ENCODE measurements at places on chromosomes 1 and 21.

DNA sequence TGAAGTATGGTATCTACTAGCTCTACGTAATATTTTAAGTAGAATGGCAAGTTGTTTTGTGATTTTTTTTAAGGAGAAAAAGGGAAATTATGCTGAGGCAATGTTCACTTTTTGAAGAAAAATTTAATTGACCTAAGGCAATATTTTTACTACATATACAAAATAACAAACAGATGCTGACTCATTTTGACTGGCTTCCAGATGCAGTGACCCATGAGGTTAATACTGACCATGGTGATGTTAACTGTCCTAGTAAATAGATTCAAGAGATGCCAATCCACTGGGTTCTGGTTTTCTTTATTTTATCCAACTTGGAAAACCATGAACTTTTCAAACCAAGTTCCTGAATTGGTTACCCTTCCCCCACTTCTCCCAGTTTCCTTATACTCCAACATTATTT lies 154.9 kb downstream of the CRB1 start:
- DNase-seq = no peak

GRCh38 chr1:207069858-207070506 lies 16.9 kb downstream of the PFKFB2 start:
- no peak for DNase-seq

DNA sequence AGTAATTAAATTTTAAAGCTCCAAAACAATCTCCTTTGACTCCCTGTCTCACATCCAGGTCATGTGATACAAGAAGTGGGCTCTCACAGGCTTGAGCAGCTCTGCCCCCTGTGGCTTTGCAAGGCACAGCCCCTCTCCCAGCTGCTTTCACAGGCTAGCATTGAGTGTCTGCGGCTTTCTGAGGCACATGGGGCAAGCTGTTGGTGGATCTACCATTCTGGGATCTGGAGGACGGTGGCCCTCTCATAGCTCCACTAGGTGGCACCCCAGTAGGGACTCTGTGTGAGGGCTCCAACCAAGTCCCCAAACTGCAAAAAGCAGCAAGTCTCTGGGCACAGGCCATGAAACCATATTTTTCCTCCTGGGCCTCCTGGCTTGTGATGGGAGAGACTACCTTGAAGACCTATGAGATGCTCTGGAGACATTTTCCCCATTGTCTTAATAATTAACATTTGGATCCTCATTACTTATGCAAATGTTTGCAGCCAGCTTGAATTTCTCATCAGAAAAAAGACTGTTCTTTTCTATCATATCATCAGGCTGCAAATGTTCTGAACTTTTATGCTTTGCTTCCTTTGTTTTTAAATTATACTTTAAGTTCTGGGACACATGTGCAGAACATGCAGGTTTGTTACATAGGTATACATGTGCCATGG lies 554.1 kb upstream of the OLFM3 start:
- no peak for DNase-seq

DNA sequence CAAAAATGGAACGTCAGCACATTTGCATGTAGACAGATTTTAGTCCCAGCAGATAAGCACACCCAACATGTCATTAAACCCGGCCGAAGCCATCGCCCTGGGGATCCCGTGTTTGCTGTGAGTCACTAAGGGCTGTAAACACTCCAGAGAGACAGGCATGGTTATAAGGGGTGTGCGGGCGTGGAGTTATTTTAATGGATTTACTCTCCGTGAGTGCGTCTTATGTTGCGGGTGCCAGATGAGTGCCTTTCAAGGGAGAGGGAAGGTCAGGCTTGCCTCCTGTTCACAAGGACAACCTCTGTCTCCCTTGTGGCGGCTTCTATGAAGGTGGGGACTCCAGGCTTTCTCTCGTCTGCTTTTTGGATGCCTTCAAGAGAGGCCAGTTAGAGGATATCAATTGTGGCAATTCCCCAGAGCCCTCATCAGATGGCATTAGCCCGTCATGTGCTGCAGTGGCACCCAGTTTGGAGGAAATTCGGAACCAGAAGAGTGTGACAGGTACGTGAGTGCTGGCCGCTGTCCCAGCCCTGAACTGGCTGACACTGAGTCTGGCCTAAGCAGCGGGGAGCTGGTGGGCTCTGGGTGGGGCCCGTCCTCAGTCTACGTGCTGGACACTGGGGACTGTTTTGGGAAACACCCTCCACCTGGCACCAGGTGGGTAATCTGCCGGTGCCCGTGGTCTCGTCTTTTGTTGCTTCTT lies 223.8 kb upstream of the TMEM51 start:
- no peak for DNase-seq

DNA sequence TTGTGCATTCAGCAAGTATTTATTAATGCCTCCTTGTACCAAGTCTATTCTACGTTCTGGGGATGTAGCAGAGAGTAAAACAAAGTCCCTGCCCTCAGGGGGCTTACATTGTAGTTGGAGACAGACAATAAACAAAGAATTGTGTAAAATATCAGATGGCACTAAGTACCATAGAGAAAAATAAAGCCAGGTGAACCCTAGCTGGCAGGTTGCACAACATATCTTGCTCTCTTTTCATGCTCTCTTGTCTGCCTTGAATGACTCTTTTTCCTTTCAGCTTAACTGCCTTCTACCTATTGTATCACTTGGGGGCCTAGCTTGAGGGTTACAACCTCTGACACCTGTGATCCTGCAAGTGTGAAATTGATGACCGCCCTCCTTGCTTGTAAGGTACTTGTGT lies 20.7 kb upstream of the FASLG start:
- no peak for DNase-seq

GRCh38 chr1:87084244-87084836 lies 169.9 kb downstream of the HS2ST1 start:
- no peak for DNase-seq

DNA sequence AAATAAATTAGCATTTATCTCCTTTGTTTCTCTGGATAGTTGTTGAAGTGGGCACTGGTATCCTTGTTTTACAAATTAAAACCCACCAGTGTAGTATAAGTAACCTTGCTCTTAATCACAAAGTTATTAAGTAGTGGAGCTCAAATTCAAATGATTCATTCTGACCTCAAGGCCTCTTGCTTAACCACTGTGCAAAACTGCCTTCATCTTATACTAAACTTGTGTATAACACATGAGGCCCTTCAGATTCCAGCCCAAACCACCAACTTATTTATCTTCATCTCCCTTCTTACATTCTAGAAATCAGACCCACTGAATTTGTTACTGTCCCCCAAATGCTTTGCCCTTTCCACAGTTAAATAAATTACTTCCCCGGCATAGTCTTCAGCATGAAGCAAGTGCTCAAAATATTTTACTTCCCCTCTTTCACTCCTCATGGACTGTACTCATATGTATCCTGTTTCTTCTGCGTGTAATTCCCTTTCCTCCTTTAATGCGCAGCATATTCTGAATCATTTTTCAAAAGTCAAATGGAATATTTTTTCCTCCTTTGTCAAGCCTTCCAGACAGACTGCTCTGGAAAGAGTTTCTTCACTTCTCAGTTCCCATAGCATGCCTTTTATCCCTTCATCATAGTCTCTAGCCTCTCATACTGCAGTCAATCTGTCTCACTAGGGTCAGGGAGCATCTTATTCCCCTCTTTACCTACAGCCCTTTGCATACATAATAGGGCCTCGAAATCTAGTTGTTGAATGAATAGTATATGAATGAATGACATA lies 19.0 kb upstream of the DNASE2B start:
- no peak for DNase-seq

- no peak for DNase-seq
Measured at GRCh38 chr1:81873946-81874345, 73.2 kb downstream of the ADGRL2 start.

DNA sequence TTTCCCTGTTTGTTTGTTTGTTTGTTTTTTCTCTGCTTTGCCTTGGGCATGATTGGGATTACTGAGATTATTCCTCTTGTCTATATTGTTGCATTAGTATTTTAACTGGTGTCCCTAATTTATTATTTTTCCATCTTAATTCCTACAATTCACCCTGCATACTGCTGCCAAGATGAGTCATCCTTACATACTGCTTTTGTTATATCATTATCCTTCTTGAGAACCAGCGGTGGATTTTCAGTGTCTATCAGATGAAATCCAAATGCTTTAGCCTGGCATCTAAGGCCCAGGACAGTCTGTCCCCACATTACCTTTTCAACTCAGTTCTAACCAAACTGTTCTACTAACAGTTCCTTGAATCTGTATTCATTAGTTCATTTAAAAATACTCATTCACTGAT lies 101.7 kb downstream of the OLFML2B start:
- DNase-seq = no peak

DNA sequence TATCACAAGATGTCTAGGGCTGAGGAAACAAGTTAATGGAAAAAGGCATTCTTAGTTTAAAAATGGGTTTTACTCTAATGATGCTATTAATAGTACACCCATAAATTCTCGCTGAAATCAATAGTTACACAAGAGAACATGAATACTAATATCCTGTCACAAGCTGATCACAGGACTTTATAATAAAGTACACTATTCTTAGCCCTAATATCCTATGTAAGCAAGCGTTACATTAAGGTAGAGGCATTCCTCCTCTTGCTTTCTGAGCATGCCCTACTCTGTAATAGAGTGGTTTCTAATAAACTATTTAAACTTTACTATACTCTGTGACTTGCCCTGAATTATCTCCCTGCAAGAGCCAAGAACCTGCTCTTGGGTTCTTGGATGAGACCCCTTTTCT lies 6.5 kb upstream of the PACC1 start:
- no peak for DNase-seq

- no peak for DNase-seq
Measured at GRCh38 chr1:115331558-115332331, 6.3 kb downstream of the NGF start.

GRCh38 chr1:34125721-34126380 lies 39.2 kb downstream of the CSMD2 start:
- no peak for DNase-seq

DNA sequence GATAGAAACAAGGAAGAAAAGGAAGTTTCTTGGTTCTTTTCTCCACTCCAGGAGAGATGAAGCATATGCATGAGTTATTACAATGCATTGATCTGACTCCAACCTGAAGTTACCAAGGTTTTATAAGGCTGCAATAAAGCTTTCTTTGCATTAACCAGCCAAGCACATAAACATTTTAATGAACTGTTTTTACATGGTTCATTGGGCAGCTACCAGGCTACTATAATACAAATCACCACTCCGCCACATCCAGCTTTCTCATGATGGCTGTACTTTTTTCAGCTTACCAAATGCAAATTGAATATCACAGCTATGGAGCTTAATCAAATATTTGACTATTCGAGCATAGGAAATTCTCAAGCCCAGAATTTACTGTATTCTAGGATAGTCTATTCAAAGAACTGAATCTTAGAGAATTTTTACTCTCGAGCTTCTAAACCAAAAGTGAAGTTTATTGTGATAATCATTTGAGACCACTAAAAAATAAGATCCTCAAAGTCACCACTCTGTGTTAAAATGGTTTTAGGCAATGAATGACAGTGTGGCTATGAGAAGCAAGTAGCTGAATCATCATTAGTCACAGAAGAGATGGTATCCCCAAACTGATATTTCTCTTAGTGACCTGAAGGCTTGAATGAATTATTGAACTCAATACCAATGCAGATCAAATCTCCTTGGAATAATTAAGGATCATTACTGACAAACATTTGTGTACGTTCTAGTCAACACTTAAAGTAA lies 58.6 kb upstream of the ZNF281 start:
- DNase-seq = no peak

GRCh38 chr1:111630567-111630966 lies 11.0 kb downstream of the RAP1A start:
- DNase-seq = no peak

- no peak for DNase-seq
Measured at GRCh38 chr1:180188684-180189175, 34.1 kb downstream of the QSOX1 start.

- DNase-seq = no peak
Measured at GRCh38 chr1:155008015-155008941, 5.7 kb downstream of the ZBTB7B start.

GRCh38 chr21:16404776-16405175 lies 675.0 kb downstream of the USP25 start:
- DNase-seq = no peak

GRCh38 chr1:223513309-223513708 lies 120.1 kb downstream of the CCDC185 start:
- no peak for DNase-seq

GRCh38 chr1:60108196-60108595 lies 34.6 kb upstream of the C1orf87 start:
- DNase-seq = no peak

GRCh38 chr1:100391675-100392074 lies 39.4 kb downstream of the CDC14A start:
- DNase-seq = no peak

GRCh38 chr21:25572861-25573310 lies 34.4 kb downstream of the MRPL39 start:
- DNase-seq = no peak

DNA sequence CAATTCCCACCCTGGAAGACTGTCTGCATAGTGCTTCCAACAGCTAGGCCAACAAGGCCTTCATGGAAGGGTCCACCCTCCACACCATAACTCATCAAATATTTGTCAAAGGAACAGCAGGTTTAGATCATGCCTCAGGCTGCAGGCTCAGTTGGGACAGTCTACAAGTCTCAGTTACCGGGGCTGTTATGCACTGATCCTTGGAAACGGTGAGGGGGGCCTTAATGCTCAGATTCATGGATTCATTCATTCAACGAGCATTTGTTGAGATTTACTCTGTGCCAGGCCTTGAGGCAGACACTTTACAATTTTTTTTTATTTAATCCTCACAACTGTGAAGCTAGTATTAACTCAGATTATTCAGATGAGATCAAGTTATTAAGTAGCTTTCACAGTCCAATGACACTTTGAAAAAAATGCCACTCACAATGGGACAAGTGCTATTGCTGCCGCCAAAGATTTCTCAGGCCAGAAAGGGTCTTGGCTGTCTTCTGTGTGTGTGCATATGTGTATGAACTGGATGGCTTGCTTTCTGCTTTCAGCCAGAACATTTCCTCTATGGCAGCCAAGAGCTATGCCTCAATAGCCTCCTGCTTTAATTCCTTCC lies 8.9 kb upstream of the C1orf216 start:
- DNase-seq = no peak

DNA sequence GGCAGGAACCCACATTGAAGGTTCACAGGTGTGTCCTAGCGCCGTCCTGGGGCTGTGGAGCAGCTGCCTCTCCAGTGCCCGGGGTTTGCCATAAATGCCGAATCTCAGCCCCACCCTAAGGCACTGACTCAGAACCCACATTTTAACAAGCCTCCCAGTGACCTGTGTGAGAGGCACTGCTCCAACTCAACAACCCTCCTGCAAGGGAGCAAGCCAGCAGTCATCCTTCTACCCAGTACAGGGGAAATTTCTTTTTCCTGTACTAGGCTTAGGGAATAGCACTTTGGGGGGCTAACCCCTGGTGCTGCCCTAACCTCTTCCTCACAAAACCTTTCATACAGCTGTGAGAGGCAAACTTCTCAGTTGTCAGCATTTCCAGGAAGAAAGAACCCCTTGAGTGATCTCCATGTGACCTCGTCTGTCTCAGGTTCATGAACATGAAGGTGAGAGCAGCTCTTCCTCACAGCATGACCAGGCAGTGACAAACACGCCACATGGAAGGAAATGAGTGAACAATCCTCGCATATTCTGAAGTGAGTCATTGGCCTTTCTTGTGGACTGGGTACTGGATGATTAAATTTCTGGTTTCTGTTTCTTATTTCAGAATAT lies 11.4 kb upstream of the BCAR3 start:
- no peak for DNase-seq
